ENCODE measurements at places on chromosomes 3 and 15.

DNA sequence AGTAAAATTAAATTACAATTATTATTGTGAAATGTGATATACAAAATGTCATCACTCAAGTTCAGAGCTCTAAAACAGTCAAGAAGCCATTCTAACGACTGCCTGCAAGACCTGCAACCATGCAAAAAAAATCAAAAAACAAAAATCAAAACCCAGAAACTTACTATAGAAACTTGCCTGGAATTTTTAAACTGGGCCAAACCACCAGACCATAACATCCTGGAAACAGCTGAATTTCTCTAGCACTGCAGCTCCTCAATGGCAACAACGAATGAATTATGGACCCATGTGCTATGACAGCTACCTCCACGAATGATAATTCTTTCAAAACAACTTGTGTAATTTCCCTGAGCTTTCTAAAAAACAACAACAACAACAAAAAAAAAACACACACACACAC, 130.0 kb upstream of the KCNMB2 start:
- DNase-seq = no peak

DNA sequence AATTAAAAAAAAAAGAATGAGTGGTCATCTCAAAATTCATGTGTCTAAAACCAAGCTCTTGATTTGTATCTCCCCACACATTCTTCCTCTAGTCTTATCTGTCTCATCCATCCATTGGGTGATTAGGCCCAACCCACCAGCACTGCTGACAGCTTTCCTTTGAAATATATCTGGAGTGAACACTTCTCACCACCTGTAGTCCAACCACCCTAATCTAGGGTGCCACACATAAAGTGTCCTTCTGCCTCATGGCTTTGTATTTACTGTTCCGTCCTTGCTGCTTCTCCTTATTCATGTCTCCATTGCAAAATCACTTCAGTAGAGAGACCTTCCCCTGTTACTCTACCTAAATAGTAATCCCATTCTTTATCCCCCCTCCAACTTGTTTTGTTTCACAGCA, 82.4 kb upstream of the PTX3 start:
- DNase-seq = no peak

DNA sequence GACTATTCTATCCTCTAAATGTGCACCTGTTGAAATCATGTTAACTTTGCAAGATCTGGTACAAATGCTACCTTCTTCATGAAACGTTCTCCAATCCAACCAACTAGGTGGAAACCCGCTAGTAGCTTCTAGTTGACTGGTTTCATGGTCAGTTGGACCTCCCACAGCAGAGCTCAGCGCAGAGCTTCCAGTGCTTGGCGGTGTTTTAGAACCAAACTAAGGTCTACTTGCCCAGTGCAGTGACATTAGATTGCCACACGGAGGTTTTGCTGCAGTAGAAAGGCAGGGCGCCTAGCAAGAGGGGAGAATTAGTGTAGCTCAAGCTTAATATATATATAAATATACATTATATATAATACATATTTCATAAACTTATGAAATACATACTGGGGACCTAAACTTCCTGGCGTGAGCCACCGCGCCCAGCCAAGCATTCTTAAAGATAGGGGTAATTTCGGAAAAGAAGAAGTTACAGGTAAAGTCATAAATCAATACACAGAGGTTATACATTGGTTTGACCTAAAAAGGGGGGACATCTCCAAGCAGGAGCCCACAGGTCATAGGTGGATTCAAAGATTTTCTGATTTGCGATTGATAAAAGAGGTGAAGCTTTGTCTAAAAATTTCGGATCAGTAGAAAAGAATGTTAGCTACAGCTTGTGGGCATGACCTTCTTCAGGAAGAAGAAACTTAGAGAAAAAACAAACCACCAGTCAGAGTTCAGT, 2.1 kb upstream of the OXSR1 start:
- no peak for DNase-seq

DNA sequence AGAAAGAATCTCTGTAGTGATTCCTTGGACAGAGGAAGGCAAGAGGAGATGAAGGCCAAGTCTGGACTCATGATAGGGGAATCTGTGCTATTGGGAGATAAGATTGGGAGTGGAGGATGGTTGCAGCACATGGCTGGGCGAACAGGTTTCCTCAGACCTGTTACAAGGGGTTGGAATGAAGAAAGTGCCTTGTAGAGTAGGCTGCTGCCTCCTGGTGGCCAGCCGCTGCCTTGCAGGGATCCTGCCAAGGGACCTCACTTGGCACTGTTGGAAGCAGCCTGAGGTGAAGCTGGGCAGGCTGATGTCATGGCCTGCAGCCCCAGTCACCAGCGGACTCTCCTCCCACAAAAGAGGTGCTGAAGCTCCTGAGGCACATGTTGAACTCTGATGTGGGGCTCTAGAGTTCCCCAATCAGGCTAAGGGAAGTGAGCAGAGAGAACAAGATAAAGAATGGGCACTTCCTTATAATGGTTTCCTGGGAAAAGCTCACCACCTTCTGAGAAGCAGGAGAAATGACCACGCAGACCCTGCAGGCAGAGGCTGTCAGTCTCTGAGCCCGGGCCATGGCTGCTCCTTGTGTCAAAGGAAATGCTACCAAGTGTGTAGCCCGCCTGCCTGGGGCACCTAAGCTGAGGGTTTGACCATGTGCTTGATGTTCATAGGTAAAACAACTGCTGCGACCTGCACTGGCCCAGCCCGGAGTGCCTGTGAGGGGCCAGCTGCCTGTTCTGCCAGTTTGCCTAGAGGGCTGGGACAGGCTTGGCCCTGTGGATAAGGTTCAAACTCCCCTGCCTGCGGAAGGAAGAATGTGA, 1.6 kb upstream of the TEX264 start:
- peak; percentile 90 for DNase-seq

- DNase-seq = peak; percentile 64
Measured at GRCh38 chr3:149879872-149880271, 66.9 kb downstream of the RNF13 start.

DNA sequence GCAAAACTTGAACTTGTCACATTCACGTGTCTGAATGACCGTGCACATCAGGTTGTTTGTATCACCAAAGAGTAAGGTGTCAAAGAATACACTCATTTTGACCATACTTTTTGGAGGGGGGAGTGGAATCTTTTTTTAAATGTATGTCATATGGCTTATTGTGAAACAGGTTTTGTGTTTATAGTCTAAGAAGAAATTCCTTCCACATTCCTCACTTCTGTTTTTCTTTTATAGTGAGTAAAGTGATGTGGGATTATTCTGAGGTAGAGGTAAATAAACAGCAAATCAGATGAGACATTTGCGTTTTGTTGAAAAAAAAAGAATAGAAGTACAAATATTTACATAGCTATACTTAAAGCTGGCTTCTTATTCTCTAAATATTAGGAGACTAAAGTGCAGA, 33.0 kb downstream of the SRP14 start:
- no peak for DNase-seq

DNA sequence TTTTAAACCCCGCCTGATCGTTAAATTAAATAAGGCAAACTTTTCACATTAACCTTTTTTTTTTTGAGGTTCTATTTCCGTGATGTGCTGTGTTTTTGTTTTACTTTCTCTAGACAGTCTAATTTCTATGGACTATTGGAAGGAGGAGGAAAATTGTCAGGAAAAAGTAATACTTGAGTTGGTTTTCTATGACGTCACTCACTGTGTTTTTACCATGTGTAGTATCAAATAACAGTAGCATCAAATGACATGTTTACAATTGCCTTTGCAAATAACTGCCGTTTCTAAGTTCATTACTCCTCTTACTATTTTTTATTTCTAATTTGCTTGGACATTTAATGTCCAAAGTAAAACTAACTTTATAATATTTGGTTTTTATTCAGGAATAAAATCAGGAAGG, 32.3 kb downstream of the MYO1E start:
- DNase-seq = no peak

- no peak for DNase-seq
Measured at GRCh38 chr3:174937478-174937877, 78.3 kb downstream of the NAALADL2 start.

DNA sequence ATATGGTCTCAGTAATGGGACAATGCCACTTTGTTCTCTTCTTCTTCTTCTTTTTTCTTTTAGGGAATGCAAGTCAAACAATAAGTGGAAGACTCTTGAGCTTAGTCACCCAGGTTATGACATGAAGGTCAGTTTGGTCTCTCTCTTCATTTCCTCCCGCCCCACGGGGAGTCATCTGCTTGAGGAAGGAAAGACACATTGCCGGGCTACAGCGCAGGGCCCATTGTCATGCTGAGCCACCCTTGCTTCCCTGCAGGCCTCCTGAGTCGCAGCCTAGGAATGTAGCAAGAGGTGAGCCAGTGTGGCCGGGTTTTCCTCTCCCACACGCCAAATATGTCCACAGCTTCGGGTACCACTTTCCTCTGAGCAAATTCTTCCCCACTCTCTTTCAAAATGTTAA, 47.6 kb downstream of the RAP2B start:
- DNase-seq = no peak

- no peak for DNase-seq
Measured at GRCh38 chr3:27360113-27361078, 8.8 kb downstream of the NEK10 start.

- no peak for DNase-seq
Measured at GRCh38 chr15:28058082-28058481, 41.0 kb downstream of the OCA2 start.

DNA sequence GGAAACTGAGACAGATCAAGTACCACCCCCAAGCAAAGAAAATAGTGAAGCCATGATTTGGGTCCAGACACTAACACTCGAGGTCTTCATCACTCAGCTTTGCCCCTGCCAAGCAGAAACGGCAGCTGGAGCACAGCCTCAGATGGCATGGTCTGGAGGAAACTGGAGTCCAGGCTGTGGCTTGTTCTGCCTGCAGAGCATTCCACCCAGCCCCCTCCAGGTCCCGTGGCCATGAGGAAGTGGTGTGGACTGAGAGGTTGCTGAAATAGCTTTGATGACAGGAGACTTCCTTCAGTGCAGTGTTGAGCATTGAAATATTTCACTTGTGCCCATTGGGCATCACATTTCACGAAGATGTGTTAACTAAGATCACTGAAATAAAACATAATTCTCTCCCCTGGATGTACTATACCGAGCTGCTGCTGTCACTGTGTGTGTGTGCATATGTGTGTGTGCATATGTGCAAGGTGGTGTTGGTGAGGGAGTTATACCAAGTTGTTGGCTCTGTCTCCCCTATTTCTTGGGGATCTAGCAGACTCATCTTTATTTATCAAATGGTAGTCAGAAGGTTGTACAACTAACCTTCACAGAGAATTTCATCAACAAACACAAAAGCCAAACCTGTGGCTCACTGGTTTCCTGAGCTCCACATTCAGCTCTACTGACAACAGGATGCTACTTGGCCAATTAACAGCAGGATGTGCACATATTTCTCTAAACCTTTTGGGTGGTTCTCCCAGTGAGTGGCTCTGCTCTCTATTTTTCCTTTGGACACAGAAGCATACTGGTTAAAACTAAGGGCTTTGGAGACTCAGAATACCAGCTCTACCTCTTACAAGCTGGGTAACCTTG, 660.1 kb upstream of the CFAP20DC start:
- DNase-seq = no peak

GRCh38 chr3:73437828-73438227, 186.9 kb downstream of the PDZRN3 start:
- no peak for DNase-seq

- no peak for DNase-seq
Measured at GRCh38 chr3:4235690-4236089, 67.5 kb upstream of the SETMAR start.

Data from mesothelial cell of epicardium (in vitro differentiated cells).